ENCODE measurements at places on chromosomes 2 and 18. TPM values are rescaled to one million over a fixed set of nuclear protein-coding genes. Genes with fewer than 3 reads are reported as not detected.

GRCh38 chr2:109129356-109129920 is 433 bp downstream of the SH3RF3 start:
- DNase-seq, result peak; percentile 26

DNA sequence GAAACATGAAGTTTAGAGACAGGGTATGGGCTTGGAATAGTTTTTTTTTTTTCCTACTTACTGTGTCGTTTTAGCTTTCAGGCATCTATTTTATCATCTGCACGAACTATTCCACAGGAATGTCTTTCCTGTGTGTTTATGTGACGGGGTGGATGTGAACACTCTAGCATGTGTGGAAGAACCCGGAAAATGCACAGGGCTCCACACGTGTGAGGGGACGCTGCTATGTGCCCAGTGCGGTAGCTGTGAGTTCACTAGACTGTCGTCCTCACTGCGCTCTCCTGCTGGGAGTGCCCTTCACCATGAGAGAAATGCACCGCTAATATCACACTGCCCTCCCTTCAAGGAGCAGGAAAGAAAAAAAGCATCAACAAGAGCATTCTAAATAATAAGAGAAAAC is 250.8 kb upstream of the PXDN start:
- no peak for DNase-seq

DNA sequence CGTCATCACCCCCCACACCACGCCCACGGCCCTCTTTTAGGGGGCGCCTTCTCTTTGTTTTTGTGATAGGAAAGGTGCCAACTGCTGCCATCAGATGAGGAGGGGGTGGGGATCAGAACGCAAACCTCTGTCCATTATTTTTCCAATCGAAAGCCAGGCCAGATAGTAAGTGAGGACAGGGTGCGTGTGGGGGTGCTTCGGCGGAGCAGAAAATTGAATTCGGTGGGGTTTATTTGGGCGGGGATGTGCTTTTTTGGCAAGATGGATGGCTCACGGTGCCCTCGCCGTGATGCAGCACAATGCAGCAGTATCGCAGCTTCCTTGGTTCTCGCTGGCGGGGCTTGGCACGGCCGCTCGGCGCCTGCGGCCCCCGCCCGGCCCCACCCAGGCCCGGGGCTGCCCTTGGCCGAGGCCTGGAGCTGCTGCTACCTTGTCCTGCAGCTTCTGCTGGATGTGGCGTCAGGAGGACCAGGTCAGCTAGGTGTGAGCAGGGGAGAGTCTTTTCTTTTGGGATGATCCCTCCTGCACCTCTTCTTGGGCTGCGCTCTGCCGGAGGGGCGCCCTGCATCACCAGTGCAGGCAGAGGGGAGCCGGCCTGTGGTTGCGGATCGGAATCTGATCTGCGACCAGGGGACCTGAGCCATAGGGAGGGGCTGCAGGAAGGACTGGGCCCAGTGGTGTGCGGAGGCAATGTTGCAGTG is 1.3 kb downstream of the SPTBN1 start:
- peak; percentile 32 for DNase-seq

DNA sequence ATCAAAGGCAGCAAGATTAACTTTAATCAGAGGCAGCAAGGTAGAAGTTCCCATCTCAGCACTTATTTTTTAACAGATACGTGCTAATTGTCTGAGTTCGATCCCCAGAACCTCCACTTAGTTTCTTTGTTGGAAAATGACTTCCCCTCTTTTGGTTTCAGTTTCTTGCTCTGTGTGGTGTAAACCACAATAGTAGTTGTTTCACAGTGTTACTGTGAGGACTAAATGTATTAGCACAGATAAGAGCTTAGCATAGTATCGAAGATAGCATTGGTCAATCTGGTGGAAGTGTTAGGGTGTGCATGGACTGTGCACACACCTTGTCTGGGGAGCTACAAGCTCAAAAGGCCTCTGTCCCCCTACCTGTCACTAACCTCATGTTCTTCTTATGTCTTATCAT is 988.3 kb upstream of the GYPC start:
- DNase-seq, result no peak

DNA sequence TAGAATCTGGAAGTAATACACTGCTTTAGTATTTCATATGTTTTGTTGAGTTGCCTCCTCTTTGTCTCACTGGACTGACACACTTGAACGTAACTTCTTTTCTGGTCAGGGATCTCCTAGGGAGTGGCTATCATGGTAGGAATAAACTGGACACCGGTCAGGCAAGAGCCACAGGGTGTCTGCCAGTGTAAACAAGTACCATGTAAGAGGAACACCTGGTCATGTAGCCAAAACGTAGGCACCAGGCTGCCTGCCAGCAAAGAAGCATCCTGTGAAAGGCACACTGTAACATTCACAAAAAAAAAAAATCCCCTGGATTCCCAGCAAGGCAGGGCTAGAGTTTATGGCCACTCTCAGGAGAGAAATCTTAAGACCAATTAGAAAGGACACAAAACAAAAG is 372.8 kb upstream of the RND3 start:
- DNase-seq, result no peak

DNA sequence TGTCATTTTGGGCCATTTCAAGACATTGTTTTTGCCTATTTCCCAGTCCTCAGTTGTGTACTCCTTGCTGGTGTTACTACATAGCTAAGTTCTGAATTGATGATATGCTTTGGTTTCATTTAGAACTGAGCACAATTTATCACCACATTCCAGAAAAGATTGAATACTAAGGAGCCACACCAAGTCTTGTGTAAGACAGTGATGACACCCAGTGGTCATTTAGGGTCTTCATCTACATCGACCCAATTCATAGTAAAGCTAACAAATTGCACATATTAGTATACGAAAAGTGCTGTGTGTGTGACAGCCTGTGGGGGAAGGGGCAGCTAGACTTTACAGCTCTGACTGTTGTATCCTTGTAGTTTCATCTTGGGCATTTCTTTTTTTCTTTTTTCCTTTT is 10.9 kb upstream of the DLX2 start:
- DNase-seq, result peak; percentile 73

The CDH19 gene
- total RNA-seq, result not detected

The FNDC4 gene
- total RNA-seq, result 7.3 TPM

DNA sequence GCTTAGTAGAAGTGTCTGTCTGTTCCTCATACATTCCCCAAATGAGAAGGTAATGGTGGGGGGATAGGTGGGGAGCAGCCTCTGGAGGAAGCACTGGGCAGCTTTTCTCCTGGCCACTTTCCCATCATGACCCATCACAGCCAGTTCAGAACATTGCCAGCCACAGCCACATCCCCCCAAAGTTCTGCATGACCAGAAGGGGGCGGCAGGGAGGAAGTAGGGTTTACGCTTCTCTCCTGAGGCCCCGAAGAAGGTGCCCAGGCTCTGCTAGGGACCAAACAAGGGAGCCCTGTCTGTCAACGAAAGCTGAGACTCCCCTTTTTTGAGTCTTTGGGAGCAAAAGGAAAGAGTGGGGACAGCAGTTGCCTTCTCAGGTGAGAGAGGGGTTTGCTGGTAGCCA is 7.7 kb downstream of the IGFBP5 start:
- no peak for DNase-seq

DNA sequence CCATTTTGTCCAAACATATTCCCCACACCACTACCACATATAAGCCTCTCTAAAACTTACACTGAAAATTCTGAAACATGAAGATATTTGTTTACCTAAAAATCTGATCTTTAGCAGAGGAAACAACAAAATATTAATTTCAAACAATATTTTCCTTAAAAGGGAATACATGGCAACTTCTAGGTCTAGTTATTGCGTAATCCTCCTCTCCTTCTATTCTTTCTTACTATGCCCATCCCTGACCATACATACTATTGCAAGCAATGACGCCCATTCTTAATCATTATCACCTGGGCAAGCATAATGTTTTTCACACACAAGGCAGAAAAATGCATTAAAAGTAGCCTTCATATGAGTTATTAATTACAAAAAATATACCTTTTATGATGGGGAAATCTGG is 372.6 kb downstream of the ZEB2 start:
- DNase-seq, result no peak

- no peak for DNase-seq
Observed at GRCh38 chr2:96254571-96254970, 11.2 kb downstream of the TMEM127 start.

DNA sequence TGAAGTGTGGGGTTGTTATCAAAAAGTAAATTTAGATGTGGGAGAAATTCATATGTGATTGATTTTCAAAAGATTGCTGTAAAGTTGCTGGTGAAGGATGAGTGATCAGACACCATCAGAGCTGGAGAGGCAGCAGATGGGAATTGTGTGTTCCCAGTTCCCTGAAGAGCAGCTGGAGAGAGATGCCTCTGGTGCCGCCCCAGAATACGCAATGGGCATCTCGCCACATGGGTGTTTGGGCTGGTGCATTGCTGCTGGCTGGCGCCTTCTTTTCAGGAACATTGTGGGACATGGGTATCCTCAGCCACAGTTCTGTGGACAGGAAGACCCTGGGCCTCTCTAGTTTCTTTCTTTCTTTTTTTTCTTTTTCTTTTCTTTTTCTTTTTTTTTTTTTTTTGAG is 11.9 kb downstream of the ATG4B start:
- no peak for DNase-seq

DNA sequence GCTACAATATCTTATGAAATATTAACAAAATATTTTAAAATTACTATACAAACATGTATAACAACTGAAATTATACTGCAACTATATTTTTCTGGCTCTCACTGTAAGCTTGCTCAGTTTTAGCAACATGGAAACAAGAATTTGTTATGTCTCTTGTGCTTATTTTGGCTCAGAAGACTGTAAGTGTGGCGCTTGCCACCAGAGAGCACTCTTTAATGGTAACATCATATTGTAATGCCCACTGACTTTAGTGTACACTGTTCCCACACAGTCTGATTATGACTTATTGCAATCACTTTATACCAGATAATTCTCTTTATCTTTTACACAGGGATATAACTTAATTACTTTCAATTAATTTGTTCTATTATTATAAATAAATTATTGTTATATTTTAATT is 1500.6 kb upstream of the TMEFF2 start:
- DNase-seq, result peak; percentile 75

- peak; percentile 24 for DNase-seq
Observed at GRCh38 chr2:187615364-187615763, 61.1 kb upstream of the TFPI start.

The ITGB6 gene
- total RNA-seq, result not detected

The SPIRE1 gene
- total RNA-seq, result 43.4 TPM

DNA sequence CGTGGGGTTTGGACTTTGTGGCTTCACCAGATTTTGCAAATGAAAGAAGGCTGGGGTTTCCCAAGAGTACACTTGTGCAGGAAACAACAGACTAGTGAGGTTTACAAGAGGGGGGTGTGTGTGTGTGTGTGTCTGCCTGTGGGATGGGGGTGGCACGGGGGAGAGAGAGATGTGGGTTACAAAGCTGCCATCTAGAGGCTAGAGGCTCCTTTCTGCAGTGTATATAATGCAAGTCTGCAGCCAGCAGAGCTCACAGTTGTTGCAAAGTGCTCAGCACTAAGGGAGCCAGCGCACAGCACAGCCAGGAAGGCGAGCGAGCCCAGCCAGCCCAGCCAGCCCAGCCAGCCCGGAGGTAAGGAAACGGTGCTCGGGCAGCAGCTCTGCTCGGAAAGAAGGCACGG is at the start of gene ACKR3:
Gene ACKR3 (plus strand): TSS at position 253 of the 401 bp plus-strand sequence. CDS start 10,641 bp downstream, outside the sequence.
- peak; percentile 93 for DNase-seq

The ADRA2B gene
- total RNA-seq, result under 0.01 TPM

The UGT1A10 gene
- total RNA-seq, result 0.41 TPM

GRCh38 chr2:35172687-35173086 is 1182.9 kb upstream of the CRIM1 start:
- no peak for DNase-seq

DNA sequence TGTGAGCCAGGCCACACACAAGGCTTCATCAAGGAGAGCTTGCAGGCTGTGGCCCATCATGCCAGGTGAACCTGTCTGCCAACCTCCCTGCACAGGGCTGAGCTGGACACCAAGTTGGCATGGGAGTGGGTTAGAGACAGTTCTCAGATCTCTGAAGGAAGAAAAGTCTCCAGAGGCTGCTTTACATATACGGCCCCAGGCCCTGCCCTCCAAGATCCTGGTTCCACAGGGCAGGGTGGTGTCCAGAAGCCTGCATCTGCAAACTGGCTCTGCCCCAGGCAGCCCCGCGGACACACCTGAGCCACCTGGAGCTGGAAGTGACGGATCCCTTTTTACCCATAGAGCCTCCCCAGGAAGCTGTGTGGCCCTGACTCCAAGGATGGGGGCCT is 24.2 kb upstream of the HES6 start:
- no peak for DNase-seq

DNA sequence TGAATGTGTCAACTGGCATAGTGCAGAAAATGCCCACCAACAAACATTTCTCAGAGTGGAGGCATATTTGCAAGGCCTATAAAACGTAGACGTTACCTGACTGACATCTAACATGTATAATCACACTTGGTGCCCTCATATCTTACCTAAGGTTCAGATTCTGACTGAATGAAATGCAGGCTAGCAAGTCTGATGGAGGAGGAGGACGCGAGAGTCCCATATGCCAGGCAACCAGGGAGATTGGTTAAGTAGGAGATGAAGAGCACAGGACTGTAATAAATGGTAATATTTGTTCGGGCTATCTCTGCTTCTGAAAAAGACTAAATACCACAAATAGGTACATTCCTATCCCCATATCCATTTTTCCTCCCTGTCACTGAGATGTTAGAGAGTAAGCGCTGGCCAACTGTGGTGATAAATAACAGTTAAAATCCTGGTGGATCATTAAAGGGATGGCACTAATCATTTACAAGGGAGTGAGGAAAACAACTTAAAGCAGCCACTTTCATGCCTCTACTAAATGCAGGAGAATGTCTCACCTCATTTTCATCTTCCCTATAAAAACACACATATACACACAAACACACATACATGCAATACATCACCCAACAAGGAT is 217.2 kb downstream of the TMEM163 start:
- DNase-seq, result no peak

GRCh38 chr2:195985741-195986140 is 82.9 kb downstream of the DNAH7 start:
- DNase-seq, result no peak

DNA sequence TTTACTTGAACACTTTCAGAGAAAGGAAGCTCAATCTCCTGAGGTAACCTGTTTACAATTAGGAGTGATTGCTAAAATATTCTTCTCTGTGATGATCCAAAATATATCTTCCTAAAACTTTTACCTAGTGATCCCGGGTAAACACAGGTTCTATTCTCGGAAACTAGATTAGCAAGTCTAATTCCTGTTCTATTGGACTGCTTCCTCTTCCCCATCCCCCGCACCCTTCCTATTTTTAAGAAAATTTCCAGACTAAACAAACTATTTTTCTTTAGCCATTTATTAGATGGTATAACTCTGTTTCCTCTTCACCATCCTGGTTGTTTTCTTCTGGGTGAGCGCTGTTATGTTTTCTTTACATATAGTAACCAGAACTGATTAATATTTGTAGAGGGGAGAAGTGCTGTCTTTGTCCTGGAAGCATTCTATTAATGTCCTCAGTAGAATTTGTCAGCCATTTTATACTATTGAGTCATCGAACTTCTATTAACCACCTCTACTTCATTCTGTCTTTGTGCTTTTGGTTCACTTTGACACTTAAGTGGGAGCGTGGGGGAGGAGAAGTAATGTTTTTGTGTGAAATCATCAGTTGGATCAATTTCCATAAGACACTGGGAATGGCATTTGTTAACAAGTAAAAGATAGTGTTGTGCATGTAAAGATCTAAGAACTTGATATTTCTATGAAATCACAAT is 31.8 kb downstream of the CREB1 start:
- no peak for DNase-seq

All from fibroblast of the aortic adventitia (primary cell).